Epithelial cell of alveolus of lung (primary cell): ENCODE measurements at places on chromosomes 2 and 18. TPM values are rescaled to one million over a fixed set of nuclear protein-coding genes. Genes with fewer than 3 reads are reported as not detected.

Gene CPLX4
- total RNA-seq: not detected in 2 replicates

Gene LCT
- total RNA-seq: under 0.01 and 0.08 TPM in 2 replicates

Gene KANSL1L
- 6.3 and 13.6 TPM in 2 replicates for total RNA-seq

Gene IL1F10
- total RNA-seq: not detected in 2 replicates

Gene ZAP70
- not detected in 2 replicates for total RNA-seq

Gene GMPPA
- total RNA-seq: 62.8 and 73.8 TPM in 2 replicates

Gene KHK
- 0.24 and 1.0 TPM in 2 replicates for total RNA-seq

Gene FAM161A
- total RNA-seq: 1.8 and 2.5 TPM in 2 replicates
